ENCODE measurements at places on chromosomes 7 and 10.

DNA sequence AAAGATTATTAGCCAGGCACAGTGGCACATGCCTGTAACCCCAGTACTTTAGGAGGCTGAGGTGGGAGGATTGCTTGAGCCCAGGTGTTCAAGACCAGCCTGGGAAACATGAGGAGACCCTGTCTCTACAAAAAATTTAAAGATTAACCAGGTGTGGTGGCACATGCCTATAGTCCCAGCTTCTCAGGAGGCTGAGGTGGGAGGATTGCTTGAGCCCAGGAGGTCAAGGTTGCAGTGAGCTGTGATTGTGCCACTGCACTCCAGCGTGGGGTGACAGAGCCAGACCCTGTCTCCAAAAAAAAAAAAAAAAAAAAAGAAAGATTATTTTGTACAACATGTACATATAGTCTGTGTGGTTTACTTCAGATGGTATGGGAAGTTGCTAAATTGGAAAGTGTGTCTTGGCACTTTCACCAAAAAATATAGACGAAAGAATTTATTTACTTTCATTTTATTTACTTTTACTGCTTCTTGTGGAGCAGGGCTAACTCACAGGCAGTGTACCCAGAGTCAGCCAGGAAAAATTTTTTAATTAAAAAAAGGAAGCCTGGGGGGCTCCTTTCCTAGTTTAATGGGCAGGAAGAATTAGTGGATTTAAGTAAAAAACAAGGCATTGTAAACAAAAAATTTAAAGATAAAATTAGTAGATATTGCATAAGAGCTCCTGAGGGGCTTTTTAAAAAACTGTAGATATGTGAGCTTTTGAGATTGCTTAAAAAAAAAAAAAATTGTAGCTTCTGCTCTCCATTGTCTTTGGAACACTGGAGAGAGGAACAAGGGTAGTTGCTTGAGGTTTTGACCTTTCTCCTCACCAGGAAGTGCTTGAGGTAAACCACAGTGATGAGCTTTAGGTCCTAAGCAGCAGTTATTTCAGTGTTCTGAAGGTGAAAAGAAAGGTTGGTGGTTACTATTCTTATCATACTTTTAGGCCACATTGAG, 44.6 kb upstream of the VDAC2 start:
- DNase-seq = peak; percentile 53

GRCh38 chr10:69860271-69860670, 58.6 kb downstream of the COL13A1 start:
- no peak for DNase-seq

DNA sequence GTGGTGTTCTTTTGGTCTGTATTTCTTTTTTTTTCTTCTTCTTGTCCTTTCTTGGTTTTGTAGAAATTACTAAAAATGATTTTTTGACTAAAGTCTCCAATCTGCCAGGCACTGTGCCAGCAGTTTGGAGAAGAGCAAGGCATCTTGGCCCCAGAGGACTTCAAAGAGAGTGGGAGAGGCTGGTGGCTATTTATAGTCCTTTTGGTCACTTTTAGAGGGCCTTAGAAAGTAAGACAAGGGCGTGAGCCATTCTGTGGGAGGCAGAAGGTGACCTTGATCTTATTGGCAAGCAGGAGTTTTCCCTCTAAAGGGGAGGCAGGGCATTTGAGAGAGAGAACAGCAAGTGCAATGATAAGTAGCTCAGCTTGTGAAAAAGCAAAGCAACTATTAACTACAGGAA, 211.9 kb downstream of the GALNT17 start:
- no peak for DNase-seq

GRCh38 chr7:117550625-117551024, 70.8 kb downstream of the CFTR start:
- DNase-seq = no peak

- DNase-seq = no peak
Measured at GRCh38 chr10:97067716-97068391, 117.9 kb downstream of the SLIT1 start.

DNA sequence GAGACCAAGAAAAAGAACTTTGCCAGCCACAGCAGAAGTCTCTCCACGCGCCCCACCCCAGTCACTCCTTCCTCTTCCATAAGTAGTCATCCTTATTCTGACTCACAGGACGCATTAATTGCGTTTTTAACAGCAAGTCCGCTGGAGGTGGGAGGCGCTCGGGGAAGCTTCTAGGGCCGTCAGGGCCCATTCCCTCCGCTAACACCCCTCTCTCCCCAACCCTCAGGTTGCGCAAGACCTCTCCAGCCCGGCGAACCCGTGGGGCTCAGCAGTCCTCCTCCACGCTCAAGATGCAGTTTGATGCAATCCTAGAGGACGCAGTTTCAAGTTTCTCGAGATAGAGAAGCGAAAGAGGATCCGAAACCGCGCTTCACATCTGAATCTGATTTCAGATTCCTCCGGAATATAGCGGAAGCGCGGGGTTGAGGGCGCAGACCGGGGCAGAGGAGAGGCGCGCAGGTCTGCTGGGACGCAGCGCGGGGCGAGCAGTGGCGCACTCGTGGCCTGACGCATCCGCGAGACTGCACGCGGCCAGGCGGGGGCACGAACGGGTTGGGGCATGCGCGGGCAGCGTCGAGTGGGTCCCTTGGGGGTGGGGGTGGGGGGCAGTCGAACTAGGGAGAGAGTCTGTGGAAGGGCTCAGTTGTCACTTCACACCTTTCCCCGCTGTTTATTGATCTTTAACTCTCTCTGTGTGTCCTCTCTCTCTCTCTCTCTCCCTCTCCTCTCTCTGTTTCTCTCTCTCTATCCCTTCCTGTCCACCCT, 37.8 kb upstream of the PSAP start:
- peak; percentile 81 for DNase-seq

GRCh38 chr10:126844406-126844805, 60.8 kb upstream of the DOCK1 start:
- DNase-seq = no peak

DNA sequence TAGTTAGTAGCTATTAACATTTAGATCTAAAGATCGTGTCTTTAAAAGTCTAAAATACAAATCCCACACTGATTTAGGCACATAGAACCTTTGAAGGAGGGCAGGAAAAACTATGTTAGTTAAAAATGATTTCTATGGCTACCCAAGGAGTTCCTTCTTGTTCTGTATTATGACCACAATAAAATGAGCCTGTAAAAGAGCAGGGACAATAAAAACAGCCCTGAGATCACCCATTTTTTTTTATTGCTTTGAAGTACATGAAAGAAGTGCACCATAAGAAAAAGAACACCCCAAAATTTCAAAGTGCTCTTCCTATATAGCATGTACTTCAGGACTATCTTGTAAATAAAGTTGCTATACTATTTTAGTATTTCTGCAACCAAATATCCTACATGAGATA, 29.8 kb downstream of the RTKN2 start:
- no peak for DNase-seq

- DNase-seq = no peak
Measured at GRCh38 chr10:61937631-61938351, 36.3 kb downstream of the ARID5B start.

GRCh38 chr10:99681553-99681952, 22.2 kb downstream of the ENTPD7 start:
- no peak for DNase-seq

DNA sequence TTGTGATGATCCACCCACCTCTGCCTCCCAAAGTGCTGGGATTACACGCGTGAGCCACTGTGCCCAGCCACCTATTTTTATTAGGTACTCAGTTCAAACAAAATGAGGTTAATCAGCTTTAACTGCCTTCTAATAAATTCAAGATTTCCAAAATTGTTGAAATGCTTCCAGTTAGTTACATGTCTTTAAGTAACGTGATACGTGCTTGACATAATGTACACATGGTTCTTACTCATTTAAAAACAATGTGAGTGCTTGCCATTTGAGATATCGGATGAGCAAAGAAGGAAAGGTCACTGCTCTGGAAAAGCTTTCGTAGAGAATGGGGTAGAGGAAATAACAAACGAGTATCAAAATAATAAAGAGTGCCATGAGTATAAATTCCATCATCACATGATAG, 83.6 kb downstream of the KMT2E start:
- DNase-seq = no peak

- DNase-seq = no peak
Measured at GRCh38 chr7:123569352-123570010, 11.9 kb upstream of the NDUFA5 start.

DNA sequence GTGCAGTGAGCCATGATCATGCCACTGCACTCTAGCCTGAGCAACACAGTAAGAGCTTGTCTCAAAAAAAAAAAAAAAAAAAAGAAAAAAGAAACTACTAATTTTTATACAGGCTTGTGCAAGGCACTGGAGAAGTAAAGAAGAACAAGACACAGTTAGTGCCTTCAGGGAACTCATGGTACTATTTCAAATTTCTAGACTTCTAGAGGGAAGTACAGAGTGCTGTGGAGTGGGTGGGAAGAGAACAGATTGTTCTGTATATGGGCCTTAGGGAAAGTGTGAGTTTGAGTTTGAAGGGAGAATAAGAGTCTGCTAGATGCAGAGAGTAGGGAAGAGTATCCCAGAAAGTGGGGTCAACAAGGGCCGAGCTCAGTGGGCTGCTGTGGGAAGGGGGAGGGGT, 234.8 kb downstream of the PHTF2 start:
- DNase-seq = no peak

GRCh38 chr7:66739953-66740301, 606 bp upstream of the RABGEF1 start:
- no peak for DNase-seq

- no peak for DNase-seq
Measured at GRCh38 chr7:1714583-1715330, 44.7 kb downstream of the ELFN1 start.

DNA sequence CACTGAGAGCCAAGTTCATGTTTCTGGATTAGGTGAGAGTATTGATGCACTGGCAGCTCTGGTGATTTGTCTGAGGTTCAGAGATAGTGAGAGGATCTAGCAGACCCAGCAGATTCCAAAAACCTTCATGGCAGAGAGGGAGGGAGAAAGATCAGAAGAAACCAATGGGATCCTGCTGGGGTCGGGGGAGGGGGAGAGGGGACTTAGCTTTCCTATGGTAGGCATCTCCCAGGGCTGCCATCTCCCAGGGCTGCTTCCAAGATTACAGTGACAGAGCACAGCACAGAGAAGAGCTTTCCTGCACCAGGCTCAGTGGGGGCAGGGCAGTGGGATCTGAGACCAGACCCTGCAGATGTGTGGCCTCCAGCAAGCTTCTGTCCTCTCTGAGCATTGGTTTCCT, 76.8 kb upstream of the GDF10 start:
- no peak for DNase-seq

GRCh38 chr7:70472601-70473237, 659.2 kb upstream of the GALNT17 start:
- DNase-seq = no peak

Measured in GM18507 (cell line).